ENCODE measurements at places on chromosomes 12 and 14. TPM values are rescaled to one million over a fixed set of nuclear protein-coding genes. Genes with fewer than 3 reads are reported as not detected.

DNA sequence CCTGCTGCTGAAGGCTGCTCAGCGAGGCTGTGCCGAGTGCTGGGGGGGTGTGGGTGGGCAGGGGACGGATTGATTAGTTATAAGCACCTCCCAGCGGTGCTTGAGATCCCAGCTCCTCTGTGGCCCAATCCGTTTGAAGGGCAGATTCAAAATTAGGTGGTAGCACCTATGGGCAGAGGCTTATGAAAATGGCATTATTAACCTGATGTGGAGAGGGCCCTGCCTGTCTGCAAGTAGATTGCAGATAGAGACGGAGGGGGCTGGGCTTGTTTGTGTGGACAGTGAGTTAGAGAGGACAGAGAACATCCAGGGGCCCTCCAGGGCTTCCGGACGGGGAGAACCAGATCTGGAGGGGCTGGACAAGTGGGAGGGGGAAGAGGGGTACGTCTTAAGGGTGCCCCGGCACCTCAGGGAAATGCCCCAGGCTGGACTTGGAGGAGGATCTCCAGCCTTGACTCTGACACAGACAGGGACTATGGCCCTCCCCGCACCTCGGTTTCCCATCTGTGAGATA lies at the start of gene RTL1:
TSS of gene RTL1 (minus strand) at position 51 of the 514 bp plus-strand sequence. CDS start 18,934 bp downstream, outside the sequence.
- no peak for DNase-seq

Gene TESPA1
- not detected for total RNA-seq

DNA sequence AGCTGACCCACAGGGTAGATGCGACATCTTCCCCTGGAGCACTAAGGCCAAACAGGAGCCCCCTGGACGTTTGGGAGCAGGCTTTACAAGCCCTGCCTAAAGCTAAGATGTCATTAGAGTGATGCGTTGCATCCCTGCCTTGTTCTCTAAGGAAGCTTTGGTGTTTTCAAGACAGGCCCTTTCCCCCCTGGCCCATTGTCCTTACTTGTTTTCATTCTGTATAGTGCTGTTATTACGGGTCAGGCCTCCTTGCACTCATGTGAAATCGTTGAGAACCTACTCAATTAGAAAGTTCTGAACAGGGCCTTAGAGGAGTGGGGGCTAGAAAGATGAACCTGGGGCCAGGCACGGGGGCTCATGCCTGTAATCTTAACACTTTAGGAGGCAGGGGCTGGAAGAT lies 1.7 kb upstream of the PRKCH start:
- no peak for DNase-seq

GRCh38 chr14:93905623-93906022 lies 21.5 kb upstream of the FAM181A start:
- no peak for DNase-seq

Gene ACSM4
- not detected for total RNA-seq

GRCh38 chr14:69094481-69094880 lies 58.4 kb downstream of the DCAF5 start:
- no peak for DNase-seq

- DNase-seq: no peak
Observed at GRCh38 chr12:94190623-94191022, 42.2 kb downstream of the PLXNC1 start.

Gene PTPRB
- total RNA-seq: 8.7 TPM

- DNase-seq: no peak
Observed at GRCh38 chr12:121794534-121795033, 1.1 kb upstream of the RHOF start.

DNA sequence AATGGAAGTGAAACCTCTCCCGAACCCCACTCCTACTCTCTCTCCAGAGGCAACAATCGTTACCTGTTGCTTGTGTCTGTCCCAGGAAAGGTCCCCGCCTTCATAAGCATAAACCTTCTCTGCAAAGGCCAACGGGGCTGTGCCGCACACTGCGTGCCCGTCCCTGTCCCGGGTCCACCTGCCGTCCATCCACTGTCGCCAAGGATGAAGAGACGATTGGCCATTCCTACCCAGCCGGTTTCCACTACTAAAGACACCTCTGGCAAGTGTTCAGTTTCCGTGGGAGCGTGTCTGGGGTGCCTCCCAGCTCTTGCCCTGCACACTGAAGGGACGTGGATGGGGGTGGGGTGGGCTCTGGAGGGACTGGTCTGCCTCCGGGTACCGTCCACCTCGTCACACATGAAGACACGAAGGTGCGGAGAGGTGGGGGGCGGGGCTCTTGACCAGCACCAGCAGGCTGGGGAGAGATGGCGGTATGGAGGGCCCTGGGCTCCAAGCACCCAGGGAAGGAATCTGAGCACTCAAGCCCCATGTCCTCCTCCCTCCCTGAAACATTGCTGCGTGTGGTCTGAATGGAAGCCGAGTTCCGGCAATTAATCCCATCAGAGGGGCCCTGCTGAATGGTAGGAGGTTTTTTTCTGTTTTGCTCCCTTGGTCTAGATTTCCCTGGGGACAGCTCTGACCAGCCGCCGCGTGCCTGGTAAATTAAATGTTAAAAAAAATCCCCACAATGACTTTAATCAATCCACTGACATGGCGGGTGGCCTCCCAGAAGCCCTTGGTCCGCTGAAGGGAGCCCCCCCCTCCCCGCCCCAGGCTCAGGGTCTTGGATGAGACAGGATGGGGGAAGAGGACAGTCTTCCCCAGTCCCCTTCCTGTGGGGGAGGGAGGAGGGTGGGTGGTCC lies 4.1 kb upstream of the KIF26A start:
- DNase-seq: no peak

DNA sequence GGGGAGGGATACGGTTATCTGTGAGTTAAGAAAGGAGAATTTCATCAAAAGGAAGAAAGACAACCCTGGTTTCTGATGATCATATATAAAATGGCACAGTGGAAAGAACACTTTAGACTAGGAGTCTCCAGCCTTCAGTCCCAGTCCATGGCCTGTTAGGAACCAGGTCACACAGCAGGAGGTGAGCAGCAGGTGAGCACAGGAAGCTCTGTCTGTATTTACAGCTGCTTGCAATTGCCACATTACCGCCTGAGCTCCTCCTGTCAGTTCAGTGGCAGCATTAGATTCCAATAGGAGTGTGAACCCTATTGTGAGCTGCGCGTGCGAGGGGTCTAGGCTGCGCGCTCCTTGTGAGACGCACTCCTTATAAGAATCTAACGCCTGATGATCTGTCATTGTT lies 137.9 kb downstream of the BTG1 start:
- no peak for DNase-seq

GRCh38 chr12:21580748-21581516 lies 23.7 kb downstream of the GYS2 start:
- no peak for DNase-seq

DNA sequence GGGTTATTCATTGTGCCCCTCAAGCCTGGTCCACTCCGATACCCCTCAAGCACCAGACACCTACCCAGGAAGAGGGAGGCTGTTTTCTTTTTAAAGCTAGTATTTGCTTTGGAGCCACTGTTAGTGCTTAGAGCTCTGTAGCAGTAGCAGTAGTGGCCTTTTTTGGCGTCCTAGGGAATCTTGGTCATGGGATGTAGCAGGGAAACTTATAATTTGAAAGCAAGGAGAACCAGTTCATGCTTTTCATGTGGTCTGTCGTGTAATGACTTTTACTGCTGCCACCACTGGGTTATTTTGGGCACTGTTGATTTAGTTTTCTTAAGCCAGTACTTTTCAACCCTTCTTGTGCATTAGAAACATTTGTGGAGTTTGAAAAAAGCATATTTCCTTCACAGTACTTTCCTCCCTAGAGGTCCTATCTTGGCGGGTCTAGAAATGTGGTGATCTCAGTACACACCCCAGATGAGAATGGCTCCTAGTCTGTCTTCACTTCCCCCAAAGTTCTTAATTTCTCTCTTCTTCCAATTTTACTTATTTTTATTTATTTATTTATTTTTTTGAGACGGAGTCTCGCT lies 49.7 kb downstream of the MARK3 start:
- DNase-seq: no peak

Gene ARHGAP9
- 0.94 TPM for total RNA-seq

- no peak for DNase-seq
Observed at GRCh38 chr12:76022506-76022905, 9.1 kb downstream of the PHLDA1 start.

GRCh38 chr14:60095781-60096450 lies 4.2 kb downstream of the PCNX4 start:
- no peak for DNase-seq

DNA sequence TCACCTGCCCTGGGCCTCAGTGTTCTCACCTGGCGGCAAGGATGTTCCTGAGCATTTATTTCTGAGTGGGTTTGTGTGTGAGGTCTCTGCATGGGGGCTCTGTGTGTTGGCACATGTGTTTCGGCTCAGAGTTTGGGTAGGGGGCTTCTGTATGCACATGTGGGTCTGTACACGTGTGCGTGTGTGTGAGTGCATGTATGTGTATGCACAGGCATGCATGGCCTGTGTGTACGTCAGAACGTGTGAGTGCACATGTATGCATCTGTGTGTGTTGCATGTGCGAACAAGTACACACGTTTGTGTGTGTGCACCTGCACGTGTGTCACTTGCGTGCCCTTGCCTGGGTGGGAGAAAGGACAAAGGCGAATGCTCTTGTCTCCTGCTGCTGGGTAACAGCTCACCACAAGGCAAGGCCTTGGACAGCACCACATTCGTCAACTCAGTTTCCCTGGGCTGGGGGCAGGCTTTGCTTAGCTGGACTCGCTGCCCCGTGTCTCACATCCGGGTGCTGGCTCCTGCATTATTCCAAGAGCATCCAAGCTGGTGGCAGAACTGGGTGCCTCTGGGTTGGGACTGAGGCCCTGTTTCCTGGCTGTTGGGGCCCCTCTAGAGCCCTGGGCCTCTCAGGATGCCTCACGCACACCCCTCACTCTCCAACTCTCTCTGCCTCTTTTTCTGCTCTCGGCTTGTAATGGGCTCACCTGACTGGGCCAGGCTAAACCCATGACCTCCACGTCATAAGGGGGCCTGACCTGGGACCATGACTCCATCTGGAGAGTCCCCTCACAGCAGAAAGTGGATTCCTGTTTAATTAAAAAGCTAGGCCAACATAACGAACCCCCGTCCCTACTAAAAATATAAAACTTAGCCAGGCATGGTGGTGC lies 153.6 kb upstream of the C14orf180 start:
- no peak for DNase-seq

Gene RPL10L
- not detected for total RNA-seq

- no peak for DNase-seq
Observed at GRCh38 chr14:50013198-50013918, 103.0 kb downstream of the VCPKMT start.

DNA sequence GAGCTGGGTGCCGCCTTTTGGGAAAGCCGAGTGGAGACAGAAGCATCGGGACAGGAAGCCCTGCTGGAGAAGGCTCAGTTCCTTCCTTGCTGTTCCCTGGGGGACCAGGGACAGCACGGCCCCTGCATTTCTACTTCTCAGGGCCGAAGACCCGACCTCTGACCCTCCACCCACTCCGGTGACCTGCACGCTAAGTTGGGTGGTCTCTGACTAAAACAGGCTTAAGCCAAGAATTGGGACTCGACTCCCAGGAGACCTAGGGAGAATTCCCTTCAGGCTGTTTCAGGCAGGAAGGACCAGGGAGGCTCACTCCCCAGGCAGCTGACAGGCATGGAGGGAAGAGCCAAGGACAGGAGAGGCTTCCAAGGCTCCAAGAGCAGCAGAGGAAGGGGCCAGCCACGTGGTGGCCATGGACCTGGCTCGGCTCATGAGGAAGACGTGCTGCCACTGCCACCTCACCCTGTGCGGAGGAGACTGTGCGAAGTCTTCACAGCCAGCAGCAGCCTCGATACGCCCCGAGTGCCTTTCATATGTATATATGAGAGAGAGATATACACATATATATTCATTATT lies 43.9 kb downstream of the DCAF4 start:
- no peak for DNase-seq

Gene BCL2L14
- not detected for total RNA-seq

GRCh38 chr14:34103176-34103575 lies 152.3 kb upstream of the EGLN3 start:
- DNase-seq: no peak

Gene PALS1
- 19.8 TPM for total RNA-seq

DNA sequence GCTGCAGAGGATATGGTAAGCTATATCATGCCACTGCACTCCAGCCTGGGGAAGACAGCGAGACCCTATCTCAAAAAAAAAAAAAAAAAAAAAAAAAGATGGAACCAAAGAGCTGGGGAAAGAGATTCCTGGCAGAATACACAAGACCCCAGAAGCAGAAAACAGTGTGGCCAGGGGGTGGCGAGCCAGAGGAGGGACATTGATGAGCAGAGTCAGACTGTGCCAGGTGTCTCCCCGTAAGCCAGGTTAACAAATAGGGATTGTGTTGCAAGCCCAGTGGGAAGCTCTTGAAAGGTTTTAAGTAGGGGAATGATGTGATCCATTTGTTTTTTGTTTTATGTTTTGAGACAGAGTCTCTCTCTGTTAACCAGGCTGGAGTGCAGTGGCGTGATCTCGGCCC lies 56.1 kb downstream of the FIGNL2 start:
- no peak for DNase-seq

Gene PIWIL1
- total RNA-seq: not detected

DNA sequence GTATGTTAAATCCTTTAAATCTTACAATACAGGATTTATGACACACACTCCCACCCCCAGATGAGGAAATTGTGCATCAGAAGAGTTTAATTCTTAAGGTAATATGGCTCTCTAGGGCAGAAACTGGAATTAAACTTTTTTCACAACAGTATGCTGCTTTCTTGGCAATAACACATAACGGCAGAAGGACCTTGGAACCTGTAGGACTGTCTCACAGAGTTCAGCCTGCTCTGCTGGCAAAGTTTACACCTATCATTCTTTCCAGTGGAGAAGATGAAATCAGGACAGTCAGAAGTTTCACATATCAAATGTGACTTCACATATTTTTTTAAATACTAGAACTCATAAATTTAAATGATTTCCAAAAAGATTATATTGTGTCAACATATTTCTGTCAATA lies 30.6 kb upstream of the MYF6 start:
- no peak for DNase-seq

DNA sequence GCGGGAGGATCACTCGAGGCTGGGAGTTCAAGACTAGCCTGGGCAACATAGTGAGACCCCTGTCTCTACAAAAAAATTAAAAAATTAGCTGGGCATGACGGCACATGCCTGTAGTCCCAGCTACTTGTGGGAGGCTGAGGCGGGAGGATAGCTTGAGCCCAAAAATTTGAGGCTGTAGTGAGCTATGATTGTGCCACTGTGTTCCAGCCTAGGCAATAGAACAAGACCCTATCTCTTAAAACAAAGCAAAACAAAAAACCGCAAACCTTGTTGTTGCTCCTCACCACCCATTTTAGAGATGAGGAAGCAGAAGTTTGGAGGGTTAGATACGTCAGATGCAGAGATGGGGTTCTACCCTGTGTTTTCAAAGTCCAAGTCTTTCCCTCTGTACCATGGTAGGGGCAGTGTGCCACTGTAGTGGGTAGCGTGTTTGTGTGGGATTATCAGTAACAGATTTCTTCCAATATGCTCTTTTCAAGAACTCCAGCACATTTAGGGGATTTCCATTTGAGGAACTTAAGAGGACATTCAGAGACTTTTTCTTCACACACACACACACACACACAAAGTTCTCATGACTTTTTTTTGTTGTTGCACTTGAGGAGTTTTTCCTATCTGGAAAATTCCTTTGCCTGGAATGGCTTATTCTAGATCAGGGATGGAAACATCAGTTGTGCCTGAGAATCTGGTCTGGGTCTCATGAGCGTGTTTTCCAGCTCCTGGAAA lies 186.5 kb downstream of the CHST11 start:
- no peak for DNase-seq

Data from occipital lobe (tissue), 3 donors.